ENCODE measurements at places on chromosomes 3 and 15. TPM values are rescaled to one million over a fixed set of nuclear protein-coding genes. Genes with fewer than 3 reads are reported as not detected.

EPHA6 gene
- not detected for total RNA-seq

ARL14 gene
- total RNA-seq, result not detected

ACTL6A gene
- 33.6 TPM for total RNA-seq

VEPH1 gene
- total RNA-seq, result 17.2 TPM

RASGRF1 gene
- total RNA-seq, result not detected

CHMP2B gene
- 31.6 TPM for total RNA-seq

CORO2B gene
- 6.7 TPM for total RNA-seq

MST1R gene
- 1.1 TPM for total RNA-seq

PARP6 gene
- total RNA-seq, result 31.7 TPM

MORF4L1 gene
- 341 TPM for total RNA-seq

Measured in hair follicle dermal papilla cell (primary cell).